Activated T-helper 17 cell treated with anti-CD3 and anti-CD28 coated beads, Interleukin-2, amount 50 U/mL, for 72 hours (primary cell): ENCODE measurements at places on chromosomes 1 and 21.

- no peak for ATAC-seq
These were observed 14.5 kb downstream of the CNST start for GRCh38 chr1:246580497-246581370.

DNA sequence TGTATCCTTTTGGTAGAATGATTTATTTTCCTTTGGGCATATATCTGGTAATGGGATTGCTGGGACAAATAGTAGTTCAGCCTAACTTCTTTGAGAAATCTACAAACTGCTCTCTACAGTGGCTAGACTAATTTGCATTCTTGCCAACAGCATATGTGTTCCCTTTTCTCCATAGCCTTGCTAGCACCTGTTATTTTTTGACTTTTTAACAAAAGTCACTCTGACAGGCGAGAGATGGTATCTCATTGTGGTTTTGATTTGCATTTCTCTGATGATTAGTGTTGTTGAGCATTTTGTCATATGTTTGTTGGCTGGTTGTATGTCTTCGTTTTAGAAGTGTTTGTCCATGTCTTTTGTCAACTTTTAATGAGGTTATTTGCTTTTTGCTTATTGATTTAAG lies 99.8 kb downstream of the UCK2 start:
- no peak for ATAC-seq

GRCh38 chr1:225451340-225451739 lies 23.5 kb upstream of the LBR start:
- ATAC-seq: no peak

GRCh38 chr1:53182111-53182593 lies 14.5 kb upstream of the CPT2 start:
- ATAC-seq: peak; percentile 84

- no peak for ATAC-seq
These were observed 429.6 kb downstream of the HLX start for GRCh38 chr1:221308534-221309511.

DNA sequence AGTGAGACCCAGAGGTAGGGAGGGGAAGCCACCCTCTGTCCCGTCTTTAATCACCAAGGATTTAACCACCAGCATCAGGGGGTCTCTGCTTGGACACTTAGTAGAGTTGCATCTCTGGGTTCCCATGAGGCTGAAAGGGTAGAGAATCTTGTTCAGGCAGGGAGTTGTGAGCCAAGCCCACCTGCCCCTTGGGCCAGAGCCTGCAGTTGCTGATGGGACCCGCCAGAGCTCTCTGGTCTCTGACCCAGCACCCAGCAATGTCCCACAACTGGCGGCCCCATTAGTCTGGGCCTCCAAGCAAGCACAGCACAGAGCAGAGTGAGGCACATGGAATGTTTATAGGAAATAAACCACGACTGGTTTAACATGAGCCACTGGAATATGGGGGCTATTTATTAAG lies 166.3 kb downstream of the TRIM33 start:
- no peak for ATAC-seq

- ATAC-seq: no peak
These were observed 2.9 kb downstream of the TTC22 start for GRCh38 chr1:54798206-54798605.

DNA sequence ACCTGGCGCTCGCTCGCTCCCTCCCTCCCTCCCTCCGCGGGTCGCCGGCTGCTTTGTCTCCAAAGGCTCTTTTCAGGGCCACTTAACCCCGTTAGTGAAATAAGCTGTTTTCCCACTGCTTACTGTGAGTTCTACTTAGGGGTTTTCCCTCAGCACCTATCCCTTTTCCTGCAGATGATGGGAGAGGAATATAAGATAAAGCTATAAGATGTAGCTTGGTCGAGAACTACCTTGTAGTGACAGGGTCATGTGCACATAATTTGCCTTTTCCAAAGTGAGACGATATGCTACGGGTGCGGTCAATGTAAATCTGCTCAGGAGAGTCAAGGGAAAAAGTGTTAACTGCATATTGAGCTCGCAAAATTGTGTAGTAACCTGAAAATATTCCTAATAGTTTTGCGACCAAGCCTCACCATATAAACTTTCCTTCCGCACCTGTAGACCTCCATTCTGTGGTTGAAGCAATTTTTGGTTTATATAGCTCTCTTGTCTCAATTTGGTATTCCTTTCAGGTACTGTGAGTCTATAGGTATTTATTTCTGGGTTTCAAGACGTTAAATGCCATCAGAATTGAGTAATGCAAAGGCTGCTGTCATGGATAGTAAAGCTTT lies 55.8 kb upstream of the BOLA1 start:
- ATAC-seq: no peak

- ATAC-seq: no peak
These were observed 826.1 kb downstream of the MRPL39 start for GRCh38 chr21:24781146-24781545.

DNA sequence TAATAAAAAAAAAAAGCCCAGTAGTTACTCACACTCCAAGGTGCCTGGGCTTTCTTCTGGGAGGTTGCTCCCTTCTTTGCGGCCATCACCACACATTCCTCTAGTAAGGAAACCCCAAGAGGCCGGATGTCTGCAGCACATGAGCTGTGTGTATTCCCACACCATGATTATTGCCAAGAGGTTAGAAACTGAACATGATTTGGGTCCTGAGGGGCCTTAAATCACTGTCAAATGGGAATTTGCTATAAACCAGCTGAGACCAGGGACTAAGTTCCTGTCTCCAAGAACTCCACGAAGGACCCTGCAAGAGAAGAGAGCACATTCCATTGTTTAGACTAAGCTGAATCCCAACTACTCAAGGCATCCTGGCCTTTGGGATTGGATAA lies 85.3 kb upstream of the SSX2IP start:
- no peak for ATAC-seq

DNA sequence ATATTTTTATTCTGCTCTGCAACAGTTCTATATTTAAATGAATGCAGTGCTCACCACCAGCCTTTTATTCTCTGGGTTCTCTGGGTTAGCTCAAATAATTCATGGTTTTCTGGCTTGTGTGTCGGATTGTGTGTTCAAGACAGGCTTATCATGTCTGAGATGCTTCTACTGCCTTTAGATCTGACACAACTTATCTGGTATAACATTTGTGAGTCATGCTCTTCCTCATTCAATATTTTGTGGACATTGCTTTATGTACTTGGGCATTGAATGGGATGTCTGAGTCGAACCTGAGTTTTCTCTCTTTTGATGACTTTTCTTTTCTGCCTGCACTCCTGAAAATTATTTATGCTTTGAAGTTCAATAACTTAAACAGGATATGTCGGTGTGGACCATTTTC lies 17.6 kb upstream of the PKP1 start:
- no peak for ATAC-seq

- ATAC-seq: no peak
These were observed 167.3 kb upstream of the KCNJ6 start for GRCh38 chr21:38083535-38083934.

DNA sequence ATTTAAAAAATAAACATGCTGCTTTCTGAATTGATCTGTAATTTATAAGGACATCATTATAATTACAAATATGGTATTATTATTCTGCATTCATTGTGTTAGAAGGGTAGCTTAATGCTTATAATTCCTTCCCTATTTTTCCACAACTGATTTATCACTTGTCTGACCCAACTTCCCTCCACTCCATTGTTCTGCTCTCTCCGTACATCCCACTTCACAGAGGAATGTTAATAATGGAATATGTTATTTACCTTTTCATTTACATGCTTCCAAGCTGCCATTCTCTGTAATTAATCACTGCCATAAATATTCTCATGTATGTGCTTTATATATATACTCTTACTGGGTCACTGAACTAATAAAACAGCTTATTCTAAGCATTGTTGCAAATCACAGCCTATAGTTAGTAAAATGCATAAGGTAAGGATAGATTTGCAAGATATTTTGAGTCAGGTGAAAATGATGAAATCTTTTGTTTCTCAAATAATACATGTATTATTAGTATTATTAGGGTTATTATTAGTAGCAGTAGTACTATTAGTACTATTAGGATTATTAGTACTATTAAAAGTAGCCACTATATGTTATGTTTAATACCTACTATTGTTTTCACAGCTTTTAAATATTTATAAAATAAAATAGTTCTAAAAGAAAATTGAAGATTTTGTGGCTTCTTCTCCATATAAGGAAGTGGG lies 70.6 kb upstream of the NEK7 start:
- no peak for ATAC-seq

DNA sequence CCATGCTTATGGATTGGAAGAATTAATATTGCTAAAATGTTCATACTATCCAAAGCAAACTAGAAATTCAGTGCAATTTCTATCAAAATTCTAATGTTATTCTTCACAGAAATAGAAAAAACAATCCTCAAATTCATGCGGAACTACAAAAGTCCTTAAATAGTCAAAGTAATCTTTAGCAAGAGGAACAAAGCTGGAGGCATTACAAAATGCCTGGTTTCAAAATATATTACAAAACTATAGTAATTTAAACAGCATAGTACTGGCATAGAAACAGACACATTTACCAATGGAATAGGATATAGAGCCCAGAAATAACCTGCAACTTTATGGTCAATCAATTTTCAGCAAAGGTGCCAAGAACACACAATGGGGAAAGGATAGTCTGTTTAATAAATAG lies 3.8 kb downstream of the CTSS start:
- no peak for ATAC-seq

DNA sequence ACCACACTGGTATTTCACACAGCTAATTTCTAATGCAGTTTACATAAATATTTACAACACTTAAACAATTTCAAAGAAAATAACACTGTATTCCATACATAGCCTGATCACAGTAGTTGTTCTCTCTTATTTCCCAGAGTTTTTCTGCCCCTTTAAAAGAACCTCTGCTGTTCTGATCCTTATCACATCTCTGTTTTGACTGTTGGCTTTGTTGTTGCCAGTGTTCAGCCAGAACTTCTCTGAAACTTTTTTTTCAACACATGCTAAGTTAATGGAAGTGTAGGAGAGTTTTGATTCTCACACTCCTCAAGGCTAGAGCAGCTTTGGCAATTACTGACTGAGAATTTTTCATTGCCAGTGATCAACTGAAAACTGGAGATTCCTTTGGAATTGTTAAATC lies 11.1 kb downstream of the SELE start:
- ATAC-seq: no peak

DNA sequence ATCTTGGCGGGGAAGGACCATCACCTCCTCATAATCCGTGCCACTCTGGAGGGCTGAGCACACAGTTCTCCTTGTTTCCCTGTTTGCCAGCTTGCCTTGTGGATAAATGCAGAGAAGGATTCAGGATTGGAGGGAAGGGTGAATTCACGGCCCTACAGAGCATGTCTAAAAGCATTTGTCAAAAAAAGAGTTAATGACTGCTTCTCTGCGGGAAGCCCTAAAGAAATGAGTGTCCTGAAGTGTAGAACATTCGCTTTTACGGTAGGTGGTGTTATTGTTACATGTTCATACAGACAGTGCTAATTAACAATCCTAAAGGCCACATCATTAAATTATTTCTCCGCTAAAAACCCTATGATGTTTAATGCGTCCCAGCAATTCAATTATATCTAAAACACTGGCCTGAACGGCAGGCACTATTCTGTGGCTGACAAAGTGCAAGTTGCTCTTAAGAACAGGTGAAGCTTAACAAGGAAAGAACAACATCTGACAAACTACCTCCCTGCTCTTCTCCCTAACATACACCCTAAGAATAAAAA lies 112.3 kb upstream of the NFIA start:
- no peak for ATAC-seq

GRCh38 chr1:89081005-89081404 lies 16.0 kb upstream of the GBP1 start:
- ATAC-seq: no peak

- no peak for ATAC-seq
These were observed 28.6 kb downstream of the KIF26B start for GRCh38 chr1:245183429-245183828.

GRCh38 chr21:42266971-42267556 lies 48.1 kb downstream of the ABCG1 start:
- ATAC-seq: no peak

GRCh38 chr1:230368363-230368762 lies 57.8 kb downstream of the PGBD5 start:
- ATAC-seq: no peak
